ENCODE measurements at places on chromosomes 4 and X.

DNA sequence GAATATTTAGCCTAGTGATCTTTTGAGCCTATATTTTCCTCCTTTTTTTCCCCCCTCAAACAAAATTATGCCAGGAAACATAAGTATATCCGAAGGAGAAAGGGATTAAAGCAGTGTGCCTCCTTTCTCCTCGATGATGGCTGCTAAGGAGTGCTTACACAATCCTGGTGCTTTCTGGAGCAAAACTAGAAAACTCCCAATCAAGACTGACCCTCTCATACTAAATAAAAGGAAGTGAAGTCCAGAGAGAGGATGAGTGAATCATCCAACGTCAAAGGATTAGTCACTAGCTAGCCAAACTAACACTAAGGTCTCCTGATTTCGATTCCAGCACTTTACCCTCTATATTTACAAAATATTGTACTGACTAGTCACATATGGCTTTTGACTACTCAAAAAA, 146.8 kb downstream of the PPP3CA start:
- peaks cover 16% of the 10 kb centered on the region for H3K4me1 ChIP-seq
- no peak overlapping the region for H3K4me3 ChIP-seq

- DNase-seq = no peak
- H3K27ac ChIP-seq = no peak overlapping the region
- H3K36me3 ChIP-seq = no peaks in the 10 kb centered on the region
- no peak overlapping the region for H3K4me3 ChIP-seq
- peaks cover 2% of the 10 kb centered on the region for H3K4me1 ChIP-seq
- H3K27me3 ChIP-seq = no peaks in the 10 kb centered on the region
Observed at GRCh38 chr4:95363966-95364365, 184.8 kb downstream of the UNC5C start.

- no peaks in the 10 kb centered on the region for H3K4me1 ChIP-seq
- no peak overlapping the region for H3K27ac ChIP-seq
- H3K27me3 ChIP-seq = no peaks in the 10 kb centered on the region
- H3K4me3 ChIP-seq = no peak overlapping the region
Observed at GRCh38 chrX:9090766-9091165, 56.8 kb upstream of the FAM9B start.

GRCh38 chr4:8760561-8760960, 111.1 kb downstream of the HMX1 start:
- DNase-seq = no peak
- H3K4me1 ChIP-seq = no peaks in the 10 kb centered on the region
- H3K27ac ChIP-seq = no peak overlapping the region
- no peak overlapping the region for H3K4me3 ChIP-seq
- H3K36me3 ChIP-seq = no peaks in the 10 kb centered on the region

- DNase-seq = no peak
- peaks cover 6% of the 10 kb centered on the region for H3K36me3 ChIP-seq
- H3K27me3 ChIP-seq = peaks cover 2% of the 10 kb centered on the region
Observed at GRCh38 chr4:7864685-7865084, 75.0 kb downstream of the AFAP1 start.

GRCh38 chr4:92952426-92952825, 648.7 kb downstream of the GRID2 start:
- no peak overlapping the region for H3K27ac ChIP-seq
- no peaks in the 10 kb centered on the region for H3K27me3 ChIP-seq
- no peaks in the 10 kb centered on the region for H3K4me1 ChIP-seq
- no peaks in the 10 kb centered on the region for H3K36me3 ChIP-seq
- H3K4me3 ChIP-seq = no peak overlapping the region
- DNase-seq = no peak

- H3K4me3 ChIP-seq = no peak overlapping the region
- H3K27ac ChIP-seq = no peak overlapping the region
- H3K27me3 ChIP-seq = no peaks in the 10 kb centered on the region
- DNase-seq = no peak
Observed at GRCh38 chrX:11285651-11286050, 7.6 kb upstream of the AMELX start.

- no peak overlapping the region for H3K4me3 ChIP-seq
- no peak for DNase-seq
- H3K27me3 ChIP-seq = no peaks in the 10 kb centered on the region
- H3K36me3 ChIP-seq = no peaks in the 10 kb centered on the region
- no peak overlapping the region for H3K27ac ChIP-seq
Observed at GRCh38 chr4:108794136-108794535, 31.3 kb upstream of the ETNPPL start.

GRCh38 chr4:7894098-7894676, 45.5 kb downstream of the AFAP1 start:
- H3K27ac ChIP-seq = no peak overlapping the region
- H3K4me3 ChIP-seq = no peak overlapping the region

DNA sequence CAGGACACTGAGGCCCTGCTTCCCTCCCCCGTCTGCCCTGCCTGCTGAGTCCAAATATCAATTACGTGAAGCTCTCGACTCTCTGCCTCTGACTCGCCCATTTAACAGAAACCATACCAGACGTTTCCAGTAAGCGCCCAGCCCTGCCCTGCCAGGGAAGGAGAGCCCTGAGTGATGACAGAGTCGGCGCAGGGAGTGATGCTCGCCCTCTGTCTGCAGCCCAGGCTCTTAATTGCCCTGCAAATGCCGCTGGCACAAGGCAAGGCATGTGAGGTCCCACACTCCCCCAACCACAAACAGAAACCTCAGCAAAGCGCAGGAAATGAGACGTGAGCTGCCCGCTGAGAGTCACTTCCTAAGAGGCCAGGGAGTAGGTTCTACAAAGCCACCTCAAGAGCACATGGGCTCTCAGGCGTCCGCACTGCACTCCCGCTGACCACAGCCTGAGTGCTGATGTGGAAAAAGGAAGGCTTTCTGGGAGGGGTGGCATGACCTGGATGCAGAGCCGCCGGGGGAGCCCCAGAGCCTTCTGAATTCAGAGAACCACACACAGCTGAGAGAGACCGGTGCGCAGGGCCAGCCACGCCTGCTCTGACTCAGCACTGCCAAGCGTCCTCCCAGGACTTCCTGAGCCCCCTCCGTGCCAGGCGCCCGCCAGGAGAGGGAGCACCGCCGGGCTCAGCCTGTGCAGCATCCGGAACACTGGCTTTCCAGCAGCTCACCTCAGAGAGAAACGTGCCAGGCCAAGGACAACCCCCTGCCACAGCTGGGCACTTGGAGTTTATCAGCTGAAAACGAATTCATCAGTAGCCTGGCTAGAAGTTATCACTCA, 5.3 kb downstream of the ZFYVE28 start:
- no peaks in the 10 kb centered on the region for H3K36me3 ChIP-seq
- peak overlapping the region; percentile 97 for H3K27ac ChIP-seq
- H3K27me3 ChIP-seq = peaks cover 20% of the 10 kb centered on the region
- H3K4me1 ChIP-seq = peaks cover 77% of the 10 kb centered on the region

GRCh38 chr4:184510401-184510800, 36.1 kb upstream of the IRF2 start:
- H3K4me1 ChIP-seq = peaks cover 45% of the 10 kb centered on the region
- no peak overlapping the region for H3K27ac ChIP-seq
- peaks cover 15% of the 10 kb centered on the region for H3K36me3 ChIP-seq
- no peaks in the 10 kb centered on the region for H3K27me3 ChIP-seq
- no peak overlapping the region for H3K4me3 ChIP-seq

DNA sequence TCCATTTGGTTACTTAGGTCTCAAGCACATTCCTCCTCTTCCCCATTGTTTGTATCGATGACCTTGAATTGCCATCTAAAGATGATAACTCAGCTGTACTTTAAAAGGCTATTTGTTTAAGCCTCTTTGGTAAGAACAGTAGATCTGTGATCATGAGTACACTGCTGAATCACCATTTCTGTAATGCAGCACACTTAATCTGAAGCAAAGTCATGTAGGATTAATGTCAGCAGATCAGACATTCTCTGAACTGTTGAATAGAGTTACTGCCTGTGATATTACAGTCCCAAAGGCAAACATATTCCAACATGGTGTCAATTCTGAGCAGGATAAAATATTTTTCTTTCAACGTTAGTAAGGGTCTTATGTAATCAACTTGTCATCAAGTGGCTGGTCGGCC, 631.6 kb downstream of the TECRL start:
- H3K4me1 ChIP-seq = no peaks in the 10 kb centered on the region
- no peaks in the 10 kb centered on the region for H3K36me3 ChIP-seq
- H3K27ac ChIP-seq = no peak overlapping the region
- no peak for DNase-seq
- H3K4me3 ChIP-seq = no peak overlapping the region

GRCh38 chr4:69951602-69952001, 13.9 kb downstream of the CSN2 start:
- no peaks in the 10 kb centered on the region for H3K36me3 ChIP-seq
- no peak overlapping the region for H3K4me3 ChIP-seq
- H3K4me1 ChIP-seq = no peaks in the 10 kb centered on the region
- no peak overlapping the region for H3K27ac ChIP-seq
- no peak for DNase-seq

DNA sequence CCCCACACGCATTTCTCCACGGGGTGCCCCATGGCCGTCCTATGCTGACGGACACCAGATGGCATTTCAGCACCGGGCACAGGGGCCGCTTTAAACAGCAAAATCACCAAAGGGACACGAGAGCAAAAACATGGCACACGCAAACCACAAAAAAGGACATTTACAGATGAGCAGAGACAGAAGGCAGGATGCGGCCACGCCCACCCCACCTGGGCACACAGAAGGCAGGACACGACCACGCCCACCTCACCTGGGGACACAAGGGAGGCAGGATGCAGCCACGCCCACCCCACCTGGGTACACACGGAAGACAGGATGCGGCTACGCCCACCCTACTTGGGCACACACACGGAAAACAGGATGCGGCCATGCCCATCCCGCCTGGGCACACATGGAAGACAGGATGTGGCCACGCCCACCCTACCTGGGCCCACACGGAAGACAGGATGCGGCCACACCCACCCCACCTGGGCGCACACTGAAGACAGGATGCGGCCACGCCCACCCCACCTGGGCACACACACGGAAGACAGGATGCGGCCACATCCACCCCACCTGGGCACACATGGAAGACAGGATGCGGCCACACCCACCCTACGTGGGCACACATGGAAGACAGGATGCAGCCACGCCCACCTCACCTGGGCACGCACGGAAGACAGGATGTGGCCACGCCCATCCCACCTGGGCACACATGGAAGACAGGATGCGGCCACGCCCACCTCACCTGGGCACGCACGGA, 69.1 kb downstream of the FAM53A start:
- peaks cover 16% of the 10 kb centered on the region for H3K4me1 ChIP-seq
- H3K36me3 ChIP-seq = peaks cover 5% of the 10 kb centered on the region
- no peak overlapping the region for H3K4me3 ChIP-seq
- no peaks in the 10 kb centered on the region for H3K27me3 ChIP-seq
- H3K27ac ChIP-seq = peak overlapping the region; percentile 86

GRCh38 chr4:168304744-168305459, 13.7 kb downstream of the DDX60 start:
- peaks cover 40% of the 10 kb centered on the region for H3K4me1 ChIP-seq
- peaks cover 69% of the 10 kb centered on the region for H3K36me3 ChIP-seq
- no peaks in the 10 kb centered on the region for H3K27me3 ChIP-seq
- H3K27ac ChIP-seq = no peak overlapping the region

GRCh38 chr4:184951668-184952160, 66.6 kb upstream of the HELT start:
- H3K4me1 ChIP-seq = no peaks in the 10 kb centered on the region
- H3K27ac ChIP-seq = no peak overlapping the region
- no peak for DNase-seq
- H3K27me3 ChIP-seq = peaks cover 23% of the 10 kb centered on the region
- H3K36me3 ChIP-seq = no peaks in the 10 kb centered on the region
- no peak overlapping the region for H3K4me3 ChIP-seq

DNA sequence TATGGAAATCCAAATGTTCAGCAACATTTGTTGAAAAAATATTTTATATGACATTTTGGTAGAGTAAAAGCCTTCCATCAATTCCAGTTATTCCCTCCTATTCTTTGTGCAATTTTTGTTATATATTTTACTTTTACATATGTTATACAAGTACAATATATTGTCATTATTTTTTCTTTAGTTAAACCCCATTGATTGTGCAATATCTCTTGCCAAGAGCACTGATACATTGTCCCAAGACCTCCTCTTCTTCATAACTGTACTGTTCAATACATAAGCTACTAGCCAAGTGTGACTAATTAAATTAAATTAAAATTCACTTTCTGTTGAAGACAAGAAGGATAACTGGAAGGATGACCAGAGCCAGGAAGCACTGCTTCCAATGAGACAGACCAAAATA, 527.5 kb downstream of the TMA16 start:
- H3K36me3 ChIP-seq = no peaks in the 10 kb centered on the region
- no peak for DNase-seq
- no peaks in the 10 kb centered on the region for H3K27me3 ChIP-seq

DNA sequence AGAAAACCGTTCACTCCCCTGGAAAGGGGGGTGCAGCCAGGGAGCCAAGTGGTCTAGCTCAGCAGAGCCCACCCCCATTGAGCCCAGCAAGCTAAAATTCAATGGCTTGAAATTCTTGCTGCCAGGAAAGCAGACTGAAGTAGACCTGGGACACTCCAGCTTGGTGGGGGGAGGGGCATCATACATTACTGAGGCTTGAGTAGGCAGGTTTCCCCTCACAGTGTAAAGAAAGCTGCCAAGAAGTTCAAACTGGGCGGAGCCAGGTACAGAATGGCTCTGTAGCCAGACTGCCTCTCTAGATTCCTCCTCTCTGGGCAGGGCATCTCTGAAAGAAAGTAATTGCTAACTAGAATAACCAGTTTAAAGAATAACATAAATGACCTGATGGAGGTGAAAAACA, 372.3 kb upstream of the F9 start:
- no peaks in the 10 kb centered on the region for H3K36me3 ChIP-seq
- no peak overlapping the region for H3K27ac ChIP-seq
- no peak overlapping the region for H3K4me3 ChIP-seq

DNA sequence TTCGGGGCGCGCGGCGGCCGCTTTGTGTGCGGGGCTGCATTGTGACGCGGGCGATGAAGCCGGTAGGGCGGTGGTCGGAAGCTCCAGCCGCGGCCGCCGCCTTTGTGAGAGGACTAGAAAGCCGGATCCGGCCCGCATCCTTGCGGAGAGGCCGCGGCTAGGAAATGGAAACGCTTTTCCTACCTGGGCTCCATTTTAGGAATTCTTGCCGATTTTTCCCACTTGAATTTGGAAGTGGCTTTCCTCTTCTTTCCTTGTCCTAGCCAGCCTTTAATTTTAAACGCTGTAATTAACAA, 708 bp downstream of the TMSB4X start:
- peak overlapping the region; percentile 99 for H3K27ac ChIP-seq
- H3K36me3 ChIP-seq = peaks cover 45% of the 10 kb centered on the region
- H3K4me3 ChIP-seq = peak overlapping the region; percentile 96
- H3K4me1 ChIP-seq = peaks cover 24% of the 10 kb centered on the region

DNA sequence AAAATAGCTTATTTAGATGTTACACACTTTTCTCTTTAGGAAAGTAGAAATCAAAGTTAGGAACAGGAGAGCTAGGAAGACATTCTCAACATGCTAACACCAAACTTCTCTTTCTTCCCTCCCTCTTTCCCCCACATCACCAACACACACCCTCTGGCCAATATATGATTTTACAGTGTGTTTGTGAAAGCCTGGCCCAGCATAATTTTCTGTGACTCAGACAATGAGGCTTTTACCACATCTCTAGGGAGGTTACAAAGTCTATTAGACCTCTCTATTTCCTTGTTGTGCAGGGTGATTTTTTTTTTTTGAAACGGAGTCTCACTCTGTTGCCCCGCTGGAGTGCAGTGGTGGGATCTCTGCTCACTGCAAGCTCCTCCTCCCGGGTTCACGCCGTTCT, 189.9 kb downstream of the AASDH start:
- no peaks in the 10 kb centered on the region for H3K36me3 ChIP-seq
- no peak overlapping the region for H3K4me3 ChIP-seq

All from activated CD4-positive, alpha-beta T cell treated with anti-CD3 and anti-CD28 coated beads, Interleukin-2, amount 10 ng/mL, durations not matched to agents 7 days and 5 days (primary cell).